ENCODE measurements at places on chromosomes 7 and 10. TPM values are rescaled to one million over a fixed set of nuclear protein-coding genes. Genes with fewer than 3 reads are reported as not detected.

The SEMA4G gene
- total RNA-seq = 15.0 TPM

The FKBP6 gene
- total RNA-seq = not detected

The C10orf67 gene
- total RNA-seq = 0.31 TPM

The SORBS1 gene
- 303 TPM for total RNA-seq

The TM9SF3 gene
- 106 TPM for total RNA-seq

The HMX3 gene
- total RNA-seq = not detected

The PGAM1 gene
- 105 TPM for total RNA-seq

The SLC26A5 gene
- 0.31 TPM for total RNA-seq

The DNA2 gene
- total RNA-seq = 26.6 TPM

The PDK4 gene
- total RNA-seq = 4.4 TPM
